ENCODE measurements at places on chromosomes 5 and 9.

- DNase-seq: no peak
Measured at GRCh38 chr9:106880863-106881262, 17.9 kb downstream of the ZNF462 start.

GRCh38 chr9:133528876-133529241 is 4.1 kb upstream of the MYMK start:
- no peak for DNase-seq

- DNase-seq: no peak
Measured at GRCh38 chr5:116673453-116673852, 98.8 kb upstream of the SEMA6A start.

DNA sequence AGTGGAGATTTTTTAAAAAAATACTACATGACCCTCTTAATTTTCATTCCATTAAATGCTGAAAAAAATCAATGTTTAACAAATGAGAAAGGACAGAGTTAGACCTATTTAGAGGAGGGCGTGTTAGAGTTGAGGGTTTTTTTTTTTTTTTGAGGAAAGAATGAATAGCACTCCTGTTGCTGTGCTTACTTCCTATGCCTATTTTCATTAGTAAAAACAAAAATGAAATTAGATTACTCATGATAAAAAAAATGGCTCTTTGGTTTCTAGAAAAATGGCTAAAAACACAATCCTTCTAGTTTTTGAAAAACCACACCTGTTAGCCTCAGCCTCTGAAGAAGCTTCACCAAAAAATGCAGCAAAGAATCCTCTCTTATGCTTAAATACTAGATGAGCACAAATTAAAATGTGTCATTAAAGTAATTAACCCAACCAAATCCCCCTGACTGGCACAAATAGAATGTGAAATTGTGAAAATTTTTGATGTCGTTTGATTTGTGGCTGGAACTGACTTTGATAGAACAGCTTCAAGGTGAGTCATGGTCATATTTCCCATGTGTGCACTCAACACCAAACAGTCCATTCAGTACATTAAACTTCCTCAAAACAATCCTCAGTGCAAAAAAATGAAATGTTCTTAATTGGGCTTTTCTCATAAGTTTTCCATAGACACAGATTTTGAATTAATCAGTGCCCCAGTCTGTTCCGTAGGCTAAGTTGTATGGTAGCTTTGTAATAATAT is 98.0 kb downstream of the MACIR start:
- DNase-seq: no peak

DNA sequence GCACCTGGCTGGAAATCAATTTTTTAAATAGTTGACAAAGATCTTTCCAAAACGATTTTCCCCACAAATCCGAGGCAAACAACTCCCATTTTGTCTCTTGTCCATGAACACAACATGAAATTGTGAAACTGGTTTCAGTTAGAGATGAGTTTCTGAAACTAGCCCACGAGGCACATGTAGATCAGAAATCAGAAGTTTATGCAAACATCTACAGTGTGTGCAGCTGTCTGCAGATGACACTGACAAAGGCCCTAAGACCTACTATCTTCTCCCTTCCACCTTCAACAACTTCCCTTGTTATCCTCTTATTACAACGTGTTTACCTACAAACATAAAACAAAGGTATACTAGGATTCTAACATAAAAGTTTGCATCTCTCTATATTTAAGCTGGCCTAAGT is 183.3 kb downstream of the DIRAS2 start:
- DNase-seq: no peak

DNA sequence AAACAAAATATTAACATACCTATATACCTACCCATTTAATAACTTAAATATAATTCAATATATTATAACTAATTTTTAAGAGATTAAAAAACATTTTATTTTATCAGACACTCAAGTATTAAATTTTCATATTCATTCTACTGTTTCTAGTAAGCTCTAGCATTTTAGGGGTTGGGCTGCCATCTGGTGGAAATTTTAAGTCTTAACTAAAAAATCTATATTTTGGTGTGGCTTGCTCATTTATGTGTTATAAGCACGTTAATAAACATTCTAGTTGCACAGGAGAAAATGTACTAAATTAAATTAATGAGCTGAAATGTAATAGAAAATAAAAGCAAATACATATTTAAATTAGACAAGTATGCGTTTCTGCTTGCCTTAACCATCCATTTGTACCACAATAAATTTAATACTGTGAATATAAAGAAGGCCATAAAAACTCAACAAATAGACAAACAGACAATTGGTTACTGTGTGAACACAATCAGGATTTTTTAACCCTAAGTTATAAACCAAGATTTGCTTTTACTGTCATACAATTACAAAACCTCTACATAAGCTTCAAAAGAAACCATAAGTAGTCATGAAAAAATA is 1728.3 kb upstream of the CDH9 start:
- DNase-seq: peak; percentile 65

- DNase-seq: peak; percentile 80
Measured at GRCh38 chr5:59540366-59540765, 353.2 kb downstream of the PDE4D start.

DNA sequence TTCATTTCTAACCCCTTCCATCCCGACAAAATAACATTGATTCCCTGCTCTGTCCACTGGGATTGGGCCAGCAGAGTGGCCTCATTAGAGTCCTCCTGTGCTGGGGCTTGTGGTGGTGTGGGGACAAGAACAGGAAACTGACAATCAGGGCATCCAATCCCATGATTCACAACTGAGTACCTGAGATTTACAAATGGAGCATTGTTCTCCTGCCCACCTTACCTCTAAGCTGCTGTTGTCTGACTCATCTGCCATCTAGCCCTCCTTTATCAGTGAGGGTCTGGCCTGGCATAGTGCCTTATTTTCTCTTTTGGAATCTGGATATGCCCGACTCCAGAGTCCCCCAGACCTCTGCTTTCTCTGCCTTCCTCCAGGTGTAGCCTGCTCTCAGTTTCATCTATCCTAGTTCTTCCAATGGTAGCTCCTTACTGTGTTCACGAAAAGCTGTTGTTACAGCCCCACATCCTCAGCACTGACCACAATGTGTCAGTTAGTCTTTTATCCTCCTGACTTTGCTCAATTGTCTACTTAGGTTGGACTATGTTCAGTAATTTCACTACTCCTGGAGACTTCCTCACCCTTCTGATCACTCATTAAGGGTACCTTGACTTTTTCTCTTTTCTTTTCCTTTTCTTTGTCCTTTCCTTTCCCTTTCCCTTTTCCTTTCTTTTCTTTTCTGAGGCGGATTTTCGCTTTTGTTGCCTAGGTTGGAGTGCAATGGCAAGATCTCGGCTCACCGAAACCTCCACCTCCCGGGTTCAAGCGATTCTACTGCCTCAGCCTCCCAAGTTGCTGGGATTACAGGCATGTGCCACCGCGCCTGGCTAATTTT is 13.4 kb downstream of the WNT8A start:
- no peak for DNase-seq

- no peak for DNase-seq
Measured at GRCh38 chr9:136399176-136400037, 563 bp downstream of the SNAPC4 start.

GRCh38 chr5:73170522-73170921 is 2.5 kb upstream of the TMEM174 start:
- DNase-seq: no peak

GRCh38 chr5:40939753-40940152 is 30.5 kb downstream of the C7 start:
- DNase-seq: no peak

DNA sequence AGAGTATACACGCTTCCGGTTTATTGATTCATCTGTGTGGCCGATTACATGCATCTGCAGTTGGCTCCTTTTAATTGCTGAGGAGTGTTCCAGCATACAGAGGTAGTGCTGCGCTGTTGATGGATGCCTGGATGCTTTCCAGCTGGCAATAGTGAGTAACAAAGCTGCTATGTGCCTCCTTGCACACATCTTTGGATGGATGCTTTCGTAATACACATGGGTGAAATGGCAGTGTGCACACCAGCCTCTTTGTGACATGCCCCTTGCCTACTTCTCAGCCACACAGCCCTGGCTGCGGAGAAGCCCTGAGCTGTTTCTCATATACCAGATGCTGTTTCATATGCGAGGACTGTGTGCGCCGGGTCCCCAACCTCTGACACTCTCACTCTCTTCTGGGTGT is 151.0 kb downstream of the GADD45G start:
- DNase-seq: peak; percentile 68

DNA sequence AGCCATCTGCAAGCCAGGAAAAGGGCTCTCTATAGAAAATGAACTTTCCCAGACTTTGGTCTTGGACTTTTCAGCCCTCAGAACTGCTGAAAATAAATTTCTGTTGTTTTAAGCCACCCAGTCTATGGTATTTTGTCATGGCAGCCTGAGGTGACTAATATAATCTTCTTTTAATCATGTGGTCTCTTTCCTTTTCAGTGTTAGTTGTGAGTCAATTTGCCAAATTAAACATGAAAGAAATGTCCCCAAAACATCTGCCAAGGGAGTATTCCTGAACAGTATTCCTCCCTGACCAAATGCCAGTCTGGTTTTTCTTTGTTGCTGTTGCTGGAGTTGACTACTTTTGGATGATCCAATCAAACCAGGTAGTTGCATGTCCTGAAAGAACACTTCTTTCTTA is 4.7 kb upstream of the YTHDC2 start:
- no peak for DNase-seq

DNA sequence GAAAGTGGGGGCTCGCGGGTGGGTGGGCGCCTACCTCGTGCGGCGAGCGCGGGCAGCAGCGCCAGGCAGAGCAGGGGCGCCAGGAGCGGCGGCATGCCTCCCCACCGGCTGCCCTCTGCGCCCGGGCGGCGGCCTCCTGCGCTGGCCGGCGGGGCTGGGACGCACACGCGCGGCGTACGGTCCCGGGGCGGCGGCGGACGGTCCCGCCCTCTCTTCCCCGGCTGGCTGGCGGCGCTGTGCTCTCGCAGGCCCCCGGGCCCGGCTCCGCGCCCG is 220 bp downstream of the NOTCH1 start:
- DNase-seq: no peak

GRCh38 chr9:27768781-27769180 is 195.5 kb upstream of the C9orf72 start:
- DNase-seq: no peak

GRCh38 chr5:9020996-9021395 is 524.9 kb downstream of the SEMA5A start:
- no peak for DNase-seq

DNA sequence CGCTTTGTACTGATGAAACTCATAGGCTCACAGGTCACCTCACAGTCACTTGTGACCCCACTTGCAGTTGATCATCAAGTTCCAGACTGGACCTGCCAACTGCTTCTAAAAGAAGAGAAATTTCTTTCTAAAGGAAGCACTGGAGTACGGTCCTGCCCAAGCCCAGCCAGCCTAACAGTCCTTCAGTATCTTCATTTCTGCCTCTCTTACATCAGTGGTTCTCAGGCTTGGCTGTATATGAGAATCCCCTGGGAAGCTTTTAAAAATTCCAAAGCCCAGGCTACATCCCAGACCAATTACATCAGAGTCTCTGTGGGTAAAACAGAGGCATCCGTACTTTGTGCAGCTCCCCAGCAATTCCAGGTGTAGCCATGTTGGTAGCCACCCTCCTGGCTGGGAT is 282.1 kb downstream of the NFIB start:
- no peak for DNase-seq

DNA sequence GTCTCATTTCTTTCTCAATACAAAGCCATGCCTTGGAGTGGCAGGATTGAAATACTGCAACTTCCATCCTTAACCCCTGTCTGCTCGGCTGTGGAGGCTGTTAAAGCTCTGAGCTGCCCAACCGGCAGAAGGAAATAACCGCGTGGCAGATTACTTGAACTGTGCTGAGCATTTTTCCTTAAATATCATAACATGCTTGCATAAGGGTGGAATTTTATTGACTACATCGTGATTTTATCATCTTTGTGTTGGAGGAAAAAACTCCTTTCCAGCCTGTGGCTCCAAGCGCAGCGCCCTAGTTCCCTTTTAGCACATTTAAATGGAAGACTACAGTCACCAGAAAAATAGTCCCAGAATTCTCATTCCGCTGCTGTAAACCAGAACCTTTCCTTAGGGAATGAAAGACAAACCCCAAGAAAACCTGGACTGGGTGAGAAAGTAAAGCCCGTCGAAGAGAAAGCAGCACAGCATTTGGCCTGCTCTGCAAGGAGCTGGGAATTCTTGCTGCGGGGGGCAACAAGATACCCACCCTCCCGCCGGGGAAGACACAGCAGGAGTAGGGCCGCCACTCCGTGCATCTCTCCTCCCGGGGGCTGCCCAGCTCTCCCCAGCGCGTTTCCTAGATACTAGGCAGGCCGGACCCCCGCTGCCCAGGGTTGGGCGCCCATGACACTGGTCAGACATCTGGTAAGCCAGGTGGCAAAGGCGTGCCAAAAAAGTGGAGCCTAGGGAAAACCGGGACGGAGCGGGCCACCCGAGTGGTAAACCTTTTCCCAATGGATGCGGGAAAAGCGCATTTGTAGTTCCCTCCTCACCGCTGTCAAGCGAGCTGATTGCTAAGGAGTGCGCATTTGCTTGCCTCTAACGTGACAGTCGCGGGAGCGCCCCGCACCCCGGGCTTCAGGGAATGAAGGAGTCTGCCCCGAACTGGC is 1.3 kb downstream of the SHC3 start:
- DNase-seq: no peak

DNA sequence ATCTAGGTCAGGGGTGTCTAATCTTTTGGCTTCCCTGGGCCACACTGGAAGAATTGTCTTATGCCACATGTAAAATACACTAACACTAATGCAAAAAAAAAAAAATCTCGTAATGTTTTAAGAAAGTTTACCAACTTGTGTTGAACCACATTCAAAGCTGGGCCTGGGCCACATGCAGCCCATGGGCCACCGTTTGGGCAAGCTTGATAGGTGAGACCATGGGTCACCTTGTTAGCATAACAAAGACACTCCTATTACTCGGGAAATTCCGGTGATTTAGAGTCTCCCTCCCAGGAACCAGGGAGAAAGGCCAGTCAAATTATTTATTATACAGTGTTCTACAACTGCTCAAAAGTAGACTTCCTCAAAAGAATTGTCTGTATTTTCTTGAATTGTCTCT is 12.7 kb downstream of the RECK start:
- no peak for DNase-seq

- DNase-seq: no peak
Measured at GRCh38 chr5:175654807-175655206, 3.1 kb upstream of the HRH2 start.

DNA sequence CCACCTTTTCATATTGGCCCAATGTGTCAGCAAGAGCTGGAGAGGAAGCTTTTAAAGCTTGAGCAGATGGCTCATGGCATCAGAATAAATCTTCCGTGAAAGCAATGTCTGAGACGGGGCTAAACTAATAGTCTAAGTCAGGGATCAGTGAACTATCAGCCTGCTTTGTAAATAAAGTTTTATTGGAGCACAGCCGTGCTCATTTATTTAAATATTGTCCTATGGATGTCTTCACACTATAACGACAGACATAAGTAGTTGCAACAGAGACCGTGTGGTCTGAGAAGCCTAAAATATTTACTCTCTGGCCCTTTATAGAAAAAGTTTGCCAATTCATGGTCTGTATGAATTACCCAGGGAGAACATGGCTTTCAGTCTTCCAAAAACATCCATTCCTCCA is 85.6 kb upstream of the SLC44A1 start:
- DNase-seq: no peak

- no peak for DNase-seq
Measured at GRCh38 chr5:124262470-124262869, 484.0 kb downstream of the ZNF608 start.

Data from NCI-H2081 treated with DMSO at 0.1 percent for 48 hours (cell line).